ENCODE measurements at places on chromosomes 13 and 19.
A peak's percentile ranks its signal among the peaks of the same experiment; 100 is the strongest.

- DNase-seq = no peak
Measured at GRCh38 chr19:46903458-46903857, 42.7 kb downstream of the ARHGAP35 start.

GRCh38 chr13:29845440-29846056 lies 4.9 kb downstream of the UBL3 start:
- DNase-seq = peak; percentile 26

DNA sequence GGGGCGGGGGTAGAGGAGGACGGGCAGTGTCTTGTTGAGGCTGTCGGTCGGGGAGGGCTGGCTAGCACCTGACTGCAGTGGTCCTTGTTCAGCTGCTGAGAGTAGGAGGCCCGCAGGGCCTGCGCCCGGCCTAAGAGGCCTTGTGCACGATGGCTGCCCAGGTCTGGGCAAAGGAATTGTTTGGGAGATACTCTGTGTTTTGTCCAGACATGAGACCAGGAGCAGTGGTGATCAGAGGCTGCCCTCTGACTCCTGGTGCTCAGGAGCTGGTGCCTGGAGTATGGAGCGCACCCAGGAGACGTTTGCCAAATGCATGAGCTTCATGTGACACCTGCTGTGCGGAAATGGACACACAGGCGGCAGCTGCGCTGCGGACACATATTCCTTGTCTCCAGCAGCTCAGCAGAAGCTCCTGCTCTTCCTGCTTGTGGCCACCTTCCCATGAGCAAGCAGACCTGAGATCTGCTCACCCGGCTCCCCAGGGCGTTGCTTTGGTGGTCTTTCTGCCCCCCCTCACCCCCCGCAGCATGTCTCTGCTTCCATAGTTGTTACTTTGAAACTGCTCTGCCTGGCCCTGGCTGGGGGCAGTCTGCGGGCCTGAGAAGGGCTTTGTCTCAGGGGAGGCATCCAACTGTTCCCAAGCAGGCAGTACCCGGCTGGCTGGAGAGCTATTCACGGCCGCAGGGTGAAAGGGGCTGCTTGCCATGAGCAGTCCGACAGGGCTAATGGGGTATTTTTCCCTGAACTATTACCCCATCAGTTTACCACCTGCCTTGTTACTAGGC lies 163.9 kb downstream of the TEX29 start:
- DNase-seq = no peak

- DNase-seq = no peak
Measured at GRCh38 chr19:39223703-39224279, 19.7 kb upstream of the SYCN start.

DNA sequence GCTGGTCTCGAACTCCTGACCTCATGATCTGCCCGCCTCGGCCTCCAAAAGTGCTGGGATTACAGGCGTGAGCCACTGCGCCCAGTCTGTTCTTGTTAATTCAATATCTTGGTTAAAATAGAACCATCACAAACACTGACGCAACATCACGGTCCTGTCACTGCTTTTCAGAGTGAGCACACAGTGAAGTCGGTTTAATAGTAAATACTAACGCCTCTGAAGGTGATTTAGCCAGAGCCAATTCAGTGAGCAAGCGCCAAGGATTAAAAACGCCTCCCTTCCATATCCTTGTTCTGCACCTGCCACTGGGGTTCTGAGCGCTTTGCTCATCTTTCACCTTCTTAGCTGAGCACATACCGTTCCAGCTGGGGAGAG lies 30.3 kb downstream of the LAMP1 start:
- no peak for DNase-seq

- DNase-seq = no peak
Measured at GRCh38 chr13:93529961-93530360, 303.4 kb downstream of the GPC6 start.

DNA sequence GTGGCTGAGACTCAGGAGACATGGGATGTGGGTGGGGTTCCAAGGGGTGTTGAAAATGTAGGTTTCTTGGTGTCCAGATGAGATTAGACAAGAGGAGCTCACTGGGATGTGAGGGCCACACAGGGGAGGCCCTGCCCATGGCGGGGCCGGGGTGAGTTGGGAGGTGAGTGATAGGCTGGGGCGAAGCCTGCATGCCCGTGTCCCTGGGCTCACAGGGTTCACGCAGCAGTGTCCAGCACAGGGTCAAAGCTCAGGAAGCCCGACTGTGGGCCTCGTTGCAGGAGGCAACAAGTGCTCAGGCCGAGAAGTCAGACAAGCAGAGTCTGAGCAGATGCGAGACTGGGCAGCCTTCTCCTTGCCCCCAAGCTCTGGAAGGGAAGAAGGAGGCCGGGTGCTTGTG lies 27.2 kb downstream of the CCDC8 start:
- no peak for DNase-seq

DNA sequence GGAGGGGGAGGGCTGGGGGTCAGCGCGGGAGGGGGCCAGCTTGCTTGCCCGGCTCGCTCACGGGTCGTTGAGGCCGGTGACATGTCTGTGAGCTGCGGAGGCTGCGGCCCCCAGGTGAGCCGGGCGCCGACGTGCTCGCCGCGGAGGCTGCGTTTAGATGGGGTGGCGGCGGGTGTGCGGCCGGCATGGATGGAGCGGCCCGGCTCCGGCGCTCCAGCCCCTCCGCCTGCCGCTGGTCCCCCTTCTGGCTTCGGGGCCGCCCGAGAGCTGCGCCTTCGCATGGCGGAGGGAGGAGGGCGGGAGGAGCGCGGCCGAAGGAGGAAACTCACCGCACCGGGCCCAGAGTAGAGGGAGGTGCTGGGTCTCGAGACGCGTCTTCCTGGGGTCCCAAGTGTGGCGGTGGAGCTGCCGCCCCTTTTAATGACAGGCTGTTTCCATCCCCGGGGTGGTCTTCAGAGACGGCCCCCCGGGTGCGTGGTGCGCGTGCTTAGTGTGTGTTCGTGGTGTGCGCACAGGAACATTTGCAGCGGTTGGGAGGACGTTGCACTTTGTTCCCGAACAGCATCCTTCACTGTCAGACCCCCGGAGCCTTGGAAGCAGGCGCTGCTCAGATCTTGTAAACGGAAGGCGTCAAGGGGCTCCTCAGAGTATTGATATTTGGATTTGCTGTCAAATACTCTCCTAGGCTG lies at the start of gene AKAP11:
Gene AKAP11, plus strand, starts transcription at position 38 of the 689 bp plus-strand sequence. CDS start 14,197 bp downstream, outside the sequence.
- DNase-seq = peak; percentile 56

- no peak for DNase-seq
Measured at GRCh38 chr19:43464134-43464775, 1.2 kb downstream of the LYPD3 start.

DNA sequence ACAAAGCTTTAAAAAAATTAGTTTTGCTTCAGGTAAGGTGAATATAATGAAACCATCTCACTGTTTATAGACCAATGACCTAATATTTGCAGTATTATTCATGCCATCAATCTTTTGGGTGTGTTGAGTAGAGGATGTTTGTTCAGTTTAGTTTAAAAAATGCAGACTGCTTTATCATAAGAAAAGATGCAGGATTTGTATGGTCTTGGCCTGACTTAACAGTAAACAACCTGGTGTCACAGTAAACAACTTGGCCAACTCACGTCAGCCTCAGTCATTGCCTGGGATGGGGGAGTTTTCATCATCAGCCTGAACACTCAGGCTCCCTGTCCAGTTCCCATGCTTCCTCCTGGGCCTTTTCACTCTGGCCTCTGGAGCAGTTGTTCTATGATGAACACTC lies 55.1 kb downstream of the LMO7 start:
- no peak for DNase-seq

DNA sequence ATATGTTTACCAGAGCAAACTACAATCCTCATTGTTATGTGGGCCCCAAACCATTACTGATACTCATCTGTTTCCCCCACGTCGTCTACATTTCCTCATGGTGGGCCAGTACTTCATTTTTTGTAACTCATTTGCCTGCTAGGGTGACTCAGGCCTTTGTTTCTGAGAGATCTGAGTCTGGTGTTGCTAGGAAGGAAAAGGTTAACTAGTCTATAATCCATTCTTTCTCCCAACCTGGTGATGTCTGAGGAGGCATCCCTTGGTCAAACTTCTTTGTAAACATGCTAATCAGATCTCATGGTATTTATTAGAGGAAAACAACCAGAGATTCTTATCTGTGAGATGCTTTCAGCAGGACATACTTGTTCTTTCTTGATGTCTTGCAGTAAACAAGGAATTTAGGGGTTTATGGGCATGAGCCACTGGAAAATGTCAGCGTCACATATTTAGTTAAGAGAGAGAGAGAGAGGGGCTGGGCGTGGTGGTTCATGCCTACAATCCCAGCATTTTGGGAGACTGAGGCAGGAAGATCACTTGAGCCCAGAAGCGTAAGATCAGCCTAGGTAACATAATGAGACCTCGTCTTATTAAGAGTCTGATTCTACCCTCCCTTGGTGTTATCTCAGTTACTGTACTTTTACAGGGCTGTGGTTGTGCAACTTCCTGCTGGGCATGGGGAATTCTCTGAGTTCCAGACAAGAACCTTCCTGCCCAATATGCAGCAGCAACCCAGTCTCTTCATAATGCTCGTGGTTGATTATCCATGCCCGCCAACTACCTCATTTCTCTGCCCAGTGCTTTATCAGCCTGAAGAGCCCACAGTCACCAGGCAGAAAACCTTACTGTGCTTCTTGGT lies 9.7 kb upstream of the DPRX start:
- DNase-seq = no peak

DNA sequence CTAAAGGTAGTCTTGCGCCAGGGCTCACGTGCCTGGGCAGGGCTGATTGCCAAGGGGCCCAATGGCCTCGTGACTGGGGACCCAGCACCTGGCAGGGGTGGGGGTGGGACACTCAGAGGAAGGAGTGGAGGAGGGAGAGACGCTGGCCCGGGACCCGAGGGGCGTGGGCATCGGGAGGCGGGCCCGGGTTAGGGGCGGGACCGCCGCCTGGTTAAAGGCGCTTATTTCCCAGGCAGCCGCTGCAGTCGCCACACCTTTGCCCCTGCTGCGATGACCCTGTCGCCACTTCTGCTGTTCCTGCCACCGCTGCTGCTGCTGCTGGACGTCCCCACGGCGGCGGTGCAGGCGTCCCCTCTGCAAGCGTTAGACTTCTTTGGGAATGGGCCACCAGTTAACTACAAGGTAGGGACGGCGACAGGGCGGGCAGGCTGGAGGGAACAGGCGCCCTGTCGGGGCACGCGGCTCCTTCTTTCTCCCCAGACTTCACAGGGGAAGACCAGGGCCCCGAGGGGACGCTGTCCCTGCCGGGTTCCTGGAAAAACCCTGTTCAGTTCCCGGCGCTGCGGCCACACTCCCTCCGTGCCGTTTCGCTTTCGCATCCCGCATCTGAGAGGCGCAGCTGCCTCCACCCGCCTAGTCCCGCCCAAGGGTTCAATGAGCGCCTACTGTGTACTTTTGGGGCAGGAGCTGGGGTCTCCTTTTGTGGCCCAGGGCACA lies at the start of gene IFI30:
Gene IFI30, plus strand, starts transcription at position 242 of the 717 bp plus-strand sequence. Its CDS starts 29 bp downstream, at position 271.
- peak; percentile 71 for DNase-seq

GRCh38 chr13:32211813-32212212 lies 103.3 kb downstream of the ZAR1L start:
- DNase-seq = no peak

DNA sequence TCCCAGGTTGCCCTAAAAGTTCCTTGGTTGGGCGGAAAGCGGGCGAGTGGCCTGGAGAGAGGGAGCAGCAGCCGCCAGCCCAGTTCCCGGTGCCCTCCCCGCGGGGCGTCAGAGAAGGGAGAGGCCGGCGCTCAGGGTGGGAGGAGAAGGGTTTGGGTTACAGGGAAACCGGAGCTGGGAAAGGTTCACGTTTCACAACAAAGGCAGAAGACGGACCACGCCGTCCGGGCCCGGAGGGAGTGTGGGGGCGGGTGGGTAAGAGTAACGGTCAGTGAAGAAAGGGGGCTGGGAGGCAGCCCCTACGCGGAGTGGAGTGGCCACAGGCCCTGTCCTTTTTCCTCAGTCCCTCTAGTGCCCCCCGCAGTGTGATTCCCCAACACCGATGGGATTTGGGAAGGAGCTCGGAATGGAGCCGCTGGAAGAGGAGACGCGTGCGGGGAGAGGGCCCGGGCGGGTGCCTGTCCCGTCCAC lies 1.6 kb downstream of the SIX5 start:
- no peak for DNase-seq

- DNase-seq = no peak
Measured at GRCh38 chr13:112449545-112449930, 73.4 kb downstream of the SPACA7 start.

DNA sequence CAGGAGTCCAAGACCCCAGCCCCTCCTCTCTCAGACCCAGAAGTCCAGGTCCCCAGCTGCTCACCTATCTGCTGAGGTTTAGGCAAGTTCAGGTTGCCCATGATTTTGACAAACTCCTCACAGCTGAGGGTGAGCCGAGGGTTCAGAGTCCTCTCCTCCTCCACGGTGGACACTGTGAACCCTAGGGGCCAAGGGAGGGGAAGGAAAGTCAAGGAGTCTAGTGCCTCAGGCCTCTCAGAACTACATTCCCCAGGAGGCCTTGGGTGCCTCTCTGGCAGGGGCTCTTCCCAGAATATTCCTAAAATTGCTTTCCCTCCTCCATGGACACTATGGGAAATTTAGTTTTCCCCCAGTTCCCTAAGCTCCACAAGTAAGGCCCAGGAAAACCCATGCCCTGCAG lies 3.3 kb upstream of the PHLDB3 start:
- no peak for DNase-seq

GRCh38 chr13:49812812-49813211 lies 20.3 kb upstream of the KPNA3 start:
- no peak for DNase-seq

- DNase-seq = no peak
Measured at GRCh38 chr13:74794147-74794546, 659.9 kb upstream of the KLF12 start.

GRCh38 chr19:18802354-18802753 lies 11.2 kb upstream of the COMP start:
- no peak for DNase-seq

DNA sequence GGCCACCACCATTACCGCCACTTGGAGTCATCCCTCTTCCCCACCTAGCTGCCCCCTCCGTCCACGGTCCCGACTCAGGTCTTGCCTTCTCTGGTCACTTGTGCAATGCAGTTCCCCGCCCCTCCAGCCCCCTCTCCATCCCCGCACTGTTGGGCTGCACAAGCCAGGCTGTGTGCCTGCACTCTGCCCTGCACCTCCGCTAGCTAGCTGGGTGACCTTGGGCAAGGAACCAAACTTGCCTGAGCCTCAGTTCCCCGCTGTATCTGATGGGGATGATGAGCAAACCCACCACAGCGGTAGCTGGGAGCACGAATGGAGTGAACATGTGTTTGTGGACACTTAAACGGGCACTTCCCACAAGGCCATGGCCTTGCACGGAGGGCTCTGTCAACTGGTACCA lies 5.6 kb upstream of the TMEM147 start:
- DNase-seq = no peak

- peak; percentile 59 for DNase-seq
Measured at GRCh38 chr19:46618670-46619231, 6.1 kb downstream of the PTGIR start.
